ENCODE measurements at places on chromosomes 1 and 21. TPM values are rescaled to one million over a fixed set of nuclear protein-coding genes. Genes with fewer than 3 reads are reported as not detected.

- DNase-seq = no peak
These were observed 53.8 kb upstream of the LYPLAL1 start for GRCh38 chr1:219119839-219120238.

DNA sequence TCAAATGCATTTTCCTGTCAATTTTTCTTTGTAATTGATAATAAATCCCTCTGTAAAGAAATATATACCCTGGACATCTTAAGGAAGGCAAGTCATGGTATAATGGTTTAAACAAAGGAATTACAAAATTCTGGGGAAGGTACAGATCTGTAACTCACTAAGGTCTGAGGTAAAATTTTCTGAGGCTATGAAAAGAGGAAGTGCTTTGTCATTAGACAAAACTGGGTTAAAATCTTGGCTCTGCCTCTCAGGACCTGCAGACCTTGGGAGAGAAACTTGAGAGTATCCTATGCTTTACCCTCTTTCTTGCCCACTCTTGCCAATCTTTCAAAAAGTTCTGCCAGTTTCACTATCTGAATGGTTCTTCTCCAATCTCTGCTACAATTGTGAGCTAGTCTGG lies 26.8 kb upstream of the BEND5 start:
- DNase-seq = no peak

COL11A1 gene
- 9.8 TPM for total RNA-seq

PDPN gene
- total RNA-seq = 46.6 TPM

GRCh38 chr1:84842748-84843231 lies 50.2 kb downstream of the LPAR3 start:
- DNase-seq = no peak

DNA sequence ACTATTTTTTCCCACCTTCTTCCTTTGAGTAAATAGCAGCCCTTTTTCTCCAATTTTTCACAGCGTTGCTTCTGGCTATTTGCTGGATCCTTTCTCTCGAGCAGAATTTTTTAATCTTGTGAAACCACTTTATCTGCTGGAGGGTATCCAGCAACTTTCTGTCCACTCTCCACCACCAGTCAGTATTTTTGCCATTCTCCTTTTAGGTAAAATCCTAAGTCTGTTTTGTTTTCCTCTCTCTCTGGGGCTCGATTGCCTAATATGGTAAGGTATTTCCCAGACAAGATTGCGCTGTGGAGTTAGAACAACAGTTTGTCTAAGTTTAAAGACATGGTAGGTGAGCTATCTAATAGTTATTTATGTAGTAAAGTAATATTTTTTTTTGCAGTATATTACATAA lies 156.9 kb downstream of the PPP1R12B start:
- no peak for DNase-seq

RGS13 gene
- 0.34 TPM for total RNA-seq

TRIM63 gene
- total RNA-seq = 1.5 TPM

DNA sequence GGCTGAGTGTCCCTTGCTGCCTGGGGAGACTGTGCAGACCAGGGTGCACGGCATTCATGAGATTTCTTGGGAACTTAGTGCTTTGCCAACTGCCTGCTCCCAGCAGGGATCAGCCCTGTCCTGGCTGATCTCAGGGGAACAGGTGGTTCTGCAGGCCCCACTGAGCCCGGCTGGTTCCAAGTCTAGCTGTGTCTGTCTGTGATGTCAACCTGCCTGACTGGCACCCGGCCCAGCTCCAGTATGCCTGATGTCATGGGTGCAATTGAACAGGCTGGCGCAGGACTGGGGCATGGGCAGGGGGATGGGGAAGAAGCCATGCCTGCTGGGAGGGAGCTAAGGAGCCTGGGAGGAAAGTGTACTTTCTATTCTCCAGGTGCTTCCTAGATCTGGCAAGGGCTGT lies 227.1 kb downstream of the GRIK3 start:
- no peak for DNase-seq

DNA sequence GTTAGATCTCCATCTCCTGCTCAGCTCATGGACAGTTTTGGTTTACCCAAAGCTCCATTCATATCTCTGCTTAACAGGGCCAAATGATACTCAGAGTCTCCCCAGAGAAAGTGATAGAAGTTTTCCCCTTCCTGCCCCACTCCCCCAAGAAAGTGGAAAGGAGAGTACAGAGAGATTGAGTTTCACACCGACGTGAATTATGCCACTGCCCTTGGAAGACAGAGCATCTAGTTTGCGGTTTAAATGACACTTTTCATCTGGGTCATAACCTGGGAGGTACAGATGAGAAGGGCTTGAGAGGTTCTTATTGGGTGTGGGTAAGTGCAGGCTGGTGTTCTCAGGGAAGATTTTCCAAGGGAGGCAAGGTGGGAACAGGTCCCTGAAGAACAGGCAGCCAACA lies 6.9 kb upstream of the ZNF362 start:
- DNase-seq = no peak

TIPRL gene
- 17.9 TPM for total RNA-seq

- DNase-seq = no peak
These were observed 31.3 kb downstream of the CENPF start for GRCh38 chr1:214634267-214634666.

LACTBL1 gene
- not detected for total RNA-seq

GRCh38 chr21:22235866-22236590 lies 1237.8 kb downstream of the NCAM2 start:
- DNase-seq = no peak

- DNase-seq = no peak
These were observed 1.8 kb downstream of the C1orf53 start for GRCh38 chr1:197904126-197904787.

ADCY10 gene
- not detected for total RNA-seq

FNDC5 gene
- not detected for total RNA-seq

DNA sequence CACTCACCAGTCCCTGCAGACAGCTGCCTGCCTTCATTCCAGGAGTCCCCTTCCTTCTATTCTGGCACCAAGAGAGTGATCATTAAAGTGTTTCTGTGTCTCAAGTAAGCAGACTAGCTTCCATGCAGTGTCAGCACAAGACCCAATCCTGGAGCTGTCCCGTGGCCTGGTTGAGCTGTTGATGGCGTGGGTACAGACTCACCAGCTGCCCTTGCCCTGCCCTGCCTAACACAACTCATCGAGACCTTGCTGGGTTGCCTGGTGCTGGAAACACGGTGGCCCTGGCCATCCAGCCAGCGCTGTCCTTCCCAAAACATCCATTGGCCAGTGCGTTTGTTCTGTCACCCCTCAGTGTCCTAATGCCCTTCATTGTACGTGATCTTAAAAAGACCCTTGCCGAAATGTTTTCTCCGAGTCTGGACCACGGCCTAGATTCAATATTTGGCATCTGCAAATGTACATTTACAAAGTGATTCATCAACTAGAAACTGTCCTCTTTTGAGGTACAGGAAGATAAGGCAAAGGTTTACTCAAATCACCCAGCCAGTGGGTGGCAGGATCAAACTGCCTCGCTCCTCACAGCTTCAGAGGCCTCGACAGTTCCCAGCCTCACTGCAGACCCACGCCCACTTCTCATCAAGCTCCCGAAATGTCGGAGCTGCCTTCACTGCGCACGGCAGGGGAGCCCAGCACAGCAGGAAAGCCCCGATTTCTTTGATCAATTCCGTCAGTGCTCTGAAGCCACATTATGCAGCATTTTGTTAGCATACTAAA lies 494.2 kb downstream of the KIF26B start:
- no peak for DNase-seq

SLAMF9 gene
- not detected for total RNA-seq

DNA sequence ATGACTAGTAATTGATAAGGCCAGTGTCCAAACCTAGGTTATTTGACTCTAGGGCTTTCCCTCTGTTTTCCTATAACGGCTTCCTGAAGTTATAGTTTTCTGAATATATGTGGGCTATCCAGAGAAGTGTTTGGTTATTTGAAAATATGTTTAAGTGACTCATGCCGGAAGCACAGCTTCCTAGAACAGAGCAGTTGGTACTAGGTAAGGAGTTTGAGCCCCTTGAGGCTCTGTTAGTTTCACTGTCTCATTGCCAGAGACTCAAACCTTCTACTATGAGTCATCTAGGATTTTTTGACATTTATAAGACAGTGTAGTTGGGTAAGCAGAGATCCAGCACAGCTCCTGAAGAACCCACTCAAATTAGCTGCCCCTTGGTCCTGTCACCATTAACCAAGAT lies 27.1 kb upstream of the LEPR start:
- no peak for DNase-seq

DNA sequence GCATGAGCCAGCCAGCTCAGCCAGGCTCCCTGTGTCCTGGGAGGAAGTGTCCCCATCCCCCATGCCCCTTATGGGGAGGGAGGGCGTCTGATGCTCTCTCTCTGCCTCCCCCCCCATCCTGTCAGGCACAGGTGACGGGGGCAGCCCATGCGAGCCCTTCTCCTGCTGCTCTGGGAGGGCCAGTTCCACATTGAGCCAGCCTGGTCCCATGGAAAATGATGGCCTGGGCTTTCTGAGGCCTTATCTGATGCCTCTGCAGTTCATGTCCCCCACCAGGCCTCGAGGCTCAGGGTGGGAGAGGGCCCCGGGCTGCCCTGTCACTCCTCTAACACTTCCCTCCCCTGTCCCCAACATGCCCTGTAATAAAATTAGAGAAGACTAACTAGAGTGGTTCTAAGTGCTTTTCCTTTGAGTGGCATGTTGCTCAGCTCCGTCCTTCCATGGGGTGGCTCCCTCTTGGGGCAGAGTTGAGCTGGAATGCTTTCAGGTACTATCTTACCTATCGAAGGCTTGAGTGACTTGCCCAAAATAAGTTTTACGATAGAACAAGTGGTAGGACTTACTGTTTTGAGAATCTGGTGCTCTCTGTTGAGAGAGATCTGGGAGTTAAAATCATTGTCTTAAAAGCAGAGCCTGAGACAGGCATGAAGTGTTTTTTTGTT lies 1.8 kb upstream of the MTFR1L start:
- no peak for DNase-seq

DIP2A gene
- 62.0 TPM for total RNA-seq

DNA sequence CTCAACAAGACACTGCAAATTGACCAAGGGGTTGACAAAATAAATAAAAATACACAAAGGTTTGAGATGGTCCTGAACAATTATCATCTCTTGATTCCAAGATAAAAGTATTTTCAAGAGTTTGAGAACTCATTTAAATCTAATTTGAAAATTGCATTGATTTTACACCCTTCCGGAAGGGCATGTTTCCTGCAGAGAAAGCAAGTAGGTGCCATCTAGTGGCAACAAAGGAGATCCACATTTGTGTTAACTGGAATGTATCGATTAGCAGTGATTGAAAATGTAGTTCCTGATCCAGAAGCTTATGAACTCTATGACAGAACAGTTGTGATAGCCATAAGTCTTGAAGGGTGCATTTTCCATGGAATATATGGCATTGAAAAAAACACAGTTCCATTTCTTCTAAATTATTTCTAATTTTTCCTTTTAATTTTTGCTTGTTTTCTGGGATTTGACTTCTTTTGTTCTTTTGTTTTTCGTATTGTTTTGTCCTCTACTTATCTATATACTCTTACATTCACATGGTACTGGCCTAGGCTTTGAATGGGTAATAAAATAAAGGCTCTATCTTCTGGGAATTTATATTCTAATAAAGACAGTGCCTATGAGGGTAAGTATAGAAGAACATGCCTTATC lies 143.7 kb downstream of the DNM3 start:
- no peak for DNase-seq

SELL gene
- total RNA-seq = not detected

WNT2B gene
- 25.0 TPM for total RNA-seq

GRCh38 chr1:24639094-24639493 lies 4.0 kb upstream of the SRRM1 start:
- no peak for DNase-seq

DNA sequence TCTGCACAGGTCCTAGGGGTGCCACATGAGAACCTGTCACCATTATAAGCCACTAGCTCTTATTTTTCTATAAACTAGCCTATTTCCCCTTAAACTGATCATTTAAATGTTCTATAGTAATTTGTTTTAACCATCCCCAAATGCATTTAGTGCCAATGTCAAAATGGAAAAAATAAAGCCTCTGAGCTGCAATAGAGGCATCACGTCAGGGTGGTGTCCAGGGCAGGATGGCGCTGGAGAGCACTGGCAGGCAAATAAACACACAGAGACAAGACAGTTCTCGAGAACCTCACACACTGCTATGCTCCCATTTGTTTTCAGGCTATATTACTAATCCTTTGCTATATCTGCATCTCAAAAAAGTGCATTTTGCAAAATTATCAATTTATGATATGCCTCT lies 73.4 kb upstream of the NEK2 start:
- no peak for DNase-seq

GRCh38 chr1:56496821-56497772 lies 82.3 kb downstream of the PLPP3 start:
- DNase-seq = no peak

Data from suprapubic skin (tissue), 4 donors.